ENCODE measurements at places on chromosomes 11 and 22.

DNA sequence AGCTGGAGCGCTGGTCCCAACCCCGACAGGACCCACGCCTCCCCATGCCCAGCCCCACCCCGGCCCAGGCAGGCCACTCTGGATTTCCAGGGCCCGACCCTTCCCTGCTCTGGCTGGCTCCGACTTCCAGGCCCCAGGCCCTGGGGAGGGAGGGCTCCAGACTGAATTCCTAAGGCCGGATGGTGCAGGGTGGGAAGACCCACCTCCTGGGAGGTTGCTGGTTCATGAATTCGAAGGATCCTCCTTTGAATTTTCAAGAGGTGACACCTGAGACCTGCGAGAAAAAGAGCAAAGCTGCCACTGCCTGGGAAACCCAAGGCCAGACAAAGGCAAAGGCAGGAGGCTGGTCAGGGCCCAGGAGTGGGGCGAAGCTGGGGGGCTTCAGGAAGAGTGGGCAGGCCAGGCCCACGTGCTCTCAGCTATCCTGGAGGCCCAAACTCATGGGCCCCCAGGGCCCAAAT is 47.0 kb upstream of the LINC01488 start:
- DNase-seq = no peak

- DNase-seq = no peak
Measured at GRCh38 chr22:37417677-37418348, 9.5 kb downstream of the ELFN2 start.

DNA sequence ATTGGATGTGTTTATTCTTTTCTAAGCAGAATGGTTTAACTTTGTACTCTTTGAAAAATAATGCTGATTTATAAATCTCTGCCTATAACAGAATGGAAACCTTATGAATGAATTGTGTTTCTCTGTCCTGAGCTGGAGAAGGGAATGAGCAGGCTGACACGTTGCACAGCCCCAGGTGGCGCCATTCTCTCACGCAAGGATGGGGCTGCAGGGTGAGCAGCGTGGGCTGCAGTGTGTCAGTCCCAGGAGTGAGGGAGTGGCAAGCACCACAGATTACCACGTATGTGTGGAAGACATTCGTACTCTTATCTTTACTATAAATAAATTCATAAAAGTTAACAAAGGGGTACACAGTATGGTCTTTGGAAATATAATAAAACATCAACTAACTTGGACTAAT is 33.4 kb downstream of the FDX1 start:
- no peak for DNase-seq

DNA sequence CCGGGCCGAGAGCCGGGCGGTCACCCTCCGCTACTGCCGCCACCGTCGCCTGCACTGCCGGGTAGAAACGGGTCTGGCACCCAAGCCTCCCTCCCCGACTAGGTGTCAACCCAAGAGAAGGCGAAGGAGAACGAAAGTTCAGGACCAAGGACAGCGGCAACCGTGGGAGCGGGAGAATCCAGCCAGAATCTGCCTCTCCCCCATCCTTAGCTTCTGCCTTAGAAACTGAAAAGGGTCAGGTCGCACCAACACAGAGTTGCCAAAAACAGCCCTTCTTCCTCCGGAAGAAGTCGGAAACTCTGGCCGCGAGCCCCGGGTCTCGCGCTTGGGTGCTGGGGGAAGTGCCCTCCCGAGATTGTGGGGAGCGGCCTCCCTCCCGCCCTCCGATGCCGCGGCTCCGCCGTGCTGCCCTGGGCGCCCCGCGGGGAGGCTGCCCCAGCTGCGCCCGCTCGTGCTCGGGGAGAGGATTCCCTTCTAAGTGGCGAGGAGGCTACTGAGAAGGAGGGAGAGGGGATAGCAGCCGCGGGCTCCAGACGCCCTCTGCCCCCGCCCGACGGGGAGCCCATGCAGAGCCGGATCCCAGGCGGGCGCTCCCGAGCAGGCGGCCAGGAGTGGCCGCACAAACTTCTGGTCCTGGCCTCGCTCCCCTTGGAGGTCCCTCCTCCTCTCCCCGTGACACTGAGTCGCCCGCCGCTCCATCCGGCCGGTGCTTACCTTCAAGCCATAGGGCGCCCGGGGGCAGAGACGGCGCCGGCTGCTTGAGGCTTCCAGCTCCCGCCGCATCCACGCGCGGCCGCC is 637 bp downstream of the DRD2 start:
- peak; percentile 9 for DNase-seq

- no peak for DNase-seq
Measured at GRCh38 chr22:33652615-33653014, 267.7 kb downstream of the LARGE1 start.

DNA sequence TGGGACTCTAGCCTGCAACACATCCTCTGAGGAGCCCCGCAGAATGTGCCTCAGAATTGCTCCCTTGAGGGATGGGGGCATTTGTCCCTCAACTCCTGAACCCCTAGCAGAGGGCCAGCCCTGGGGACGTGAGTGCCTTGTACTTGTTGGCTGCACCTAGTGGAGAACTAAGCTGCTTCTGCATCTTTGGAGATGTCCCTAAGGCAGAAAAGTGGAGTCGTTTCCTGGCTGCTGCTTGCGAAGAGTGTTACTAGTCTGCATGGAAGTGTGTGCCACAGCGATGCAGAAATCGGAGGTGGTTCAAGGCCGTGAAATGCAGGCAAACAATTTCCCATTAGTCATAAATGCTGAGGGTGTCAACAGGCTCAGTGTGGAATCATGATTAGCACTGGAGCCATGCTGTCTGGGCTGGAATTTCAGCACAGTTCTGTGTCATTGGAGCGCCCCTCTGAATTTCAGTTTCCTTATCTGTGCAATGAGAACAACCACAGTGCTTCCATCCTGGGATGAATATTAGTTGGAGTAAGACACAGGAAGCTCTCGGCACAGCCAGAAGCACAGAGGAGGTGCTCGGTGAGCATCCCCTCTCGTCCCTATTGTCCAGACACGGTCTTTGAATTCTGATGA is 56.5 kb downstream of the MIAT start:
- no peak for DNase-seq

GRCh38 chr11:133078591-133079404 is 453.5 kb downstream of the OPCML start:
- DNase-seq = no peak

DNA sequence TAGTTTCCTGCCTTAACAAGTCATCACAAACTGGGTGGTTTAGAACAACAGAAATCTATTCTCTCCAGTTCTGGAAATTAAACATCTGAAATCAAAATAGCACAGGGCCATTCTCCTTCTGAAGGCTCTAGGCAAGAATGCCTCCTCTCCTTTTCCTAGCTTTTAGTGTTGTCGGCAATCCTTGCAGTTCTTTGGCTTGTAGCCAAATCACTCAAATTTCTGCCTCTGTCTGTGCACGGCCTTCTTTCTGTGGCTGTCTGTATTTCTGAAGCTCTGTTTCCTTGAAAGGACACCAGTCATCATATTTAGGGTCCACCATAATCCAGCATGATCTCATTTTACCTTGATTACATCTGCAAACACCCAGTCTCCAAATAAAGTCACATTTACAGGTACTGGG is 795.5 kb downstream of the METTL15 start:
- DNase-seq = no peak

DNA sequence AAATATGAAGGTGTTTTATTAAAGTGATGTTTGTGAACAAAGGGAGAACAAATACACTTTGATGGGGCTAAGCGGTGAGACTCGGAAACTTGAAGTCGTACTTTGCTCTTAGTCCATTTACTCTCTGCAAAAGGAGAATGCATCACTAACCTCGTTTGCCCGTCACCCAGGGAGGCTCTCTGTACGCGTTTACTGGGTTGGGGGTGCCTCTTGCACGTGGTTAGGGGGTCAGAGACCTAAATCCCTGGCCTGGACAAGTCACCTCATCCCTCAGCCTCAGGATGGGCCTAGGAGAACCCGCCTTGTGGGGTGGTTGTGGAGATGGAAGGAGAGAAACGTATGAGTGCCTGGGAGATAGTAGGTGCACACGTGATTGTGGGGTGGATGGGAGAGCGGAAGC is 803 bp upstream of the IFT27 start:
- no peak for DNase-seq

DNA sequence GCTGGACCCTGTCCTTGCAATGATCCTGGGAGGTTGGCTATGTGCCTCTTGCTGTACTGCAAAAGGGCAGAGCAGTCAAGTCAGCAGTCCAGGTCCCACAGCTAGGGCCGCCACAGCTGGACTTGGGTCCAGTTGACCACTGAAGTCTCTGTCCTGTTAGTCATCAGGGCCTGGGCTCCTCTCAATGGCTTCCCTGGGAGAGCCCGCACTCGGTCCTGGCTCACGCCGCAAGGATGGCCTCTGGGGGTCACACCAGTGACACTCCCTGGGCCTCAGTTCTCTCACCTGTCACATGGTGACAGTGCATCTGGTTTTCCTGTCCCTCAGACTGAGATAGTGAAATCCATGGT is 85.1 kb downstream of the NECTIN1 start:
- DNase-seq = no peak

DNA sequence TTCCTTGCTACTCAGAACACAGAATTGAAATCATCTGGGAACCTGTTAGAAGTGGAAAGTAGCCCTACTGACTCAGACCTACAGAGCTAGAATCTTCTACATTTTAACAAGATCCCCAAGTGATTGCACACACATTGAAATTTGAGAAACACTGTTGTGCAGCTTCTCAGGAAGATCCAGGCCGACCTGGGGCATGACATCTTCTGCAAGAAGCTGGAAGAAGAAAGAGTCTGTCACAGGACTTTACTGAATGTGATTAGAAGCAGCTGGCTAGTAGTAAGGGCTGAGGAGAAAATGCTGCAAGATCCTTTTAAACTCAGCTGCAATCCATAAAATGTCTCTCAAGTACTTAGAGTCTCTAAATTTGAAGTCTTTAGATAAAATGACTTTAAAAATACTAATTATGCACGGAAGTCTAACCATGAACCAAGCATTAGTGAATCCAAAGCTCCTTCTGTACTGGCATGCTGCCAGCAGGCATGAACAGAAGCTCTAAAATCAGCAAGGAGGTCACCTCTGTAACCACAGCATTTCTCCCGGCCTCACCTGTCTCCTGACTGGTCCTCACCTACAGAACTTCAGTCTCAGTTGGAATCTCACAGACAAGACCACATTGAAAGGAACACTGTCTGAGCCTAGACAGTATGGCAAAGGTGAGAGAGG is 85.0 kb downstream of the SERGEF start:
- DNase-seq = no peak

DNA sequence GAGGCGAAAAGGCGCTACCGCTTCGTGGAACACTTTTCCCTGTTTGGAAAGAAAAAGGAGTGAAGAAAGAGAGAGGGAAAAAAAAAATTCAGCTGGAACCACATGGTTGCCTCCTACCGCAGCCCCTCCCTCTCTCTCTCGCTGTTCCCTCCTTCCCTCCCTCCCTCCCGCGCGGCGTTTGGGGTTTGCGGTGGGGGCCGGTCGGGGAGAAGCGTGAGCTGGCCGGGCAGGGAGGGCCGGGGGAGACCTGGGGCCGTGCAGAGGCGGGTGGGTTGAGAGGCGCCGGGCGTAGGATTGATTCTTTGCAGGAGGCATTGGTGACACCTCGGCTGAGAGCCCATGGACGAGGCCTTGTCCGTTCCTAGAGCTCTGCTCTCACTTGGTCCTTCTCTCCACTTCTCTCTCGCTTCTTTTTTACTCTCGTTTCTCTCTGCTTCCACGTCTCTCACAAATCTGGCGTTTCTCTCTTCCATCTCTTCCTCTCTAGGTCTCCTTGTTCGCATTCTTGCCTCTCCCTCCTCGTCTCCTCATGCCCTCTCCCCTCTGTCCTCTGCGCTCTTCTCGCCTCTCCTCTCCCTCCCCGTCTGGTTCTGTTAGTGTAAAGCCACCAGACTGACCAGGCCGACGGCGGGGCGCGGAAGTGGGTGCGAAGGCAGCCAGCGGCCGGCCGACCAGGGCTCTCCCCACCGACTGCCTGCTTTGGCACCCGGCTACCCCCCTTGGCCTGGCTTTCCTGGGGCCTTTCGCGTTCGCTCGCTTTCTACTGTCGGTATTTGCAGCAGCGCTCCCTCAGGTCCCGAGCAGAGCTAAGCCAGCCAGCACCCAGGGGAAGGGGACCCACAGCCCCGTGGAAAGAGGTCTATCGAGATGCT is at the start of gene CLMP:
Gene CLMP (minus strand): TSS at position 61 of the 872 bp plus-strand sequence. CDS start 308 bp downstream, outside the sequence.
- no peak for DNase-seq

DNA sequence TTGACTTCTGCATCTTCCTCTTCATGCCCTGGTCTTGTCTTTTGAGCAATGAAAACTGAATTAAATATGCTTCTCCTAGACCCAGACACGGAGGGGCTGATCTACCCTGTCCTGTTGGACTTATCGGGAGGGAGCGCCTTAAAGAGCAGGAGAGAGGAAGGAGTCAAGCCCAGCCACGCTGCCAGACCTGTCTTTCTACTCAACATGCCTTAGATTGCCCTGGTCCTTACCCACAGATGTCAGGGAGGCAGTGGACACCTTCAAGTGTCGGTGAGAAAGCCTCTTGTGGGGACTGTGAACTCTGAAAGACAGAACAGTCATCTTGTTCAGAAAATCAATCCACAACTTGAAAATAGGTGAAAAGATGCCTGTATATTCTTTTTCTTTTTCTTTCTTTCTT is 61.8 kb downstream of the IRAG1 start:
- no peak for DNase-seq

GRCh38 chr22:44363013-44363979 is 50.5 kb upstream of the SHISAL1 start:
- DNase-seq = no peak

DNA sequence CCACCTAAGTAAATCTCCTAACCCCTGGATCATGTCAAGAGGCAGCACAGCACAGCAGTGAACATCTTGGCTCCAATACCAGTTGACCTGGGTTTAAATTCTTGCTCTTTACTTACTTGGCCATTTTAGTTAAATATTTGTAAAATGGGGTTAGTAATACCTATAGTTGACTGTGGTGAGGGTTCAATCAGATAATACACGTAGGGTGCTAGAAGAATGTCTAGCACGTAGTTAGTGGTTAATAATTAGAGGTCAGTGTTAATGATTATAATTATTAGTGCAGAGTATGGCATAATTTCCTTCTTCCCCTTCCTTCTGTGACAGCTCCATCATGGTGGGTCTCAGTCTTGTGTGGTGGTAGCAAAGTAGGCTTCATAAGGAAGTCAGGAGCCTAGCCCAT is 520.8 kb downstream of the INSC start:
- no peak for DNase-seq

DNA sequence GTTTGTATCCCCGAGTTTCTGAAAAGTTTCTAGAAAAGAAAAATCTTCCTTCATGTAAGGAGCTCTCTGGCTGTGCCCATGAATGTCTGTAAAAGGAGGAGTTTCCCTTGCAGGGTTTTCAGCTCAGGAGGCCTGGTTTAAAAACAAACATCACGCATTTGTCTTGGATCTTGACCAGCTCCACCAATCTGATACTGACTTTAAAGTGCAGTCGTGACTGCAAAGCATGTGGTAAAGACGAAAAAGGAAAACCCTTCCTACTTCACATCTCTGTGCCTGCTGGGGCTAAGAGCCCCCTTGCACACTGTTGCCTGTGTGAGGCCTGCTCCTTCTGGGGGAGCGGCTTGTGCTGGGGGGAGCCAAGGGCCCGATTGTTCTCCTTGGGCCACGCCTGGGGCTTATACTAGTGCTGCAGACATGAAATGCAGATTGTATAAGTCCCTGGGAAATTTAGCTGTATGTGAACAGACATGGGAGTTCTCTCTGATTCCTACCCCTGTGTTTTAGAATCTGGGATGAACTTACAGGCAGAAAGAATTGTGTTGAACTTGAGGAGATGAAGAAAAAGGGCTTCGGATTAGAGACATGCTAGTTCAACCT is 62.1 kb downstream of the ADAMTS15 start:
- DNase-seq = no peak

GRCh38 chr11:29518389-29519174 is 498.2 kb downstream of the KCNA4 start:
- DNase-seq = no peak

- DNase-seq = no peak
Measured at GRCh38 chr22:33393432-33393831, 335.3 kb upstream of the SYN3 start.

- DNase-seq = peak; percentile 12
Measured at GRCh38 chr22:19291580-19292457, at the start of gene CLTCL1. CLTCL1 (minus strand) TSS chr22:19291719; CDS start chr22:19291641, 78 bp downstream.

All from stimulated activated CD4-positive, alpha-beta T cell treated with anti-CD3 and anti-CD28 coated beads, TNF-alpha, amount 100 ng/mL, for 1 hour (primary cell).